HCEC 1CT (cell line): ENCODE measurements at places on chromosomes 2 and 18.
A peak's percentile ranks its signal among the peaks of the same experiment; 100 is the strongest.

DNA sequence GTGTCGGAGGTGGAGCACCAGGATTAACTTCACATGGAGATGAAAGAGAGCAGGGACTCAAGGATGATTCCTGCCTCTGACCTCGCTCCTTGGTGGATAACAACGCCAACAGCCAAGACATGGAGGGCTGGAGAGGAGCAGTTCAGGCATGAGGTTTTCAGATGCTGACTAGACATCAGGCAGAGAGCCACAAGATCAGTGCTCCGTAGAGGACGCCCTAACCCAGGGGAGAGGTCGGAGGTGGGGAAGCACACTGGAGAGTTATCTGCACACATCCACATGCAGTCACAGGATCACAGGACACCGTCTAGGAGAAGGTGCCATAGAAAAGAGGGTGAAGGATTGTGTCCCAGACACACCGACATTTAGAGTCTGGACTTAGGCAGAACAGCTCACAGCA, 344.3 kb downstream of the EIPR1 start:
- DNase-seq = no peak

GRCh38 chr18:23357996-23358594, 95.0 kb upstream of the RIOK3 start:
- DNase-seq = no peak

DNA sequence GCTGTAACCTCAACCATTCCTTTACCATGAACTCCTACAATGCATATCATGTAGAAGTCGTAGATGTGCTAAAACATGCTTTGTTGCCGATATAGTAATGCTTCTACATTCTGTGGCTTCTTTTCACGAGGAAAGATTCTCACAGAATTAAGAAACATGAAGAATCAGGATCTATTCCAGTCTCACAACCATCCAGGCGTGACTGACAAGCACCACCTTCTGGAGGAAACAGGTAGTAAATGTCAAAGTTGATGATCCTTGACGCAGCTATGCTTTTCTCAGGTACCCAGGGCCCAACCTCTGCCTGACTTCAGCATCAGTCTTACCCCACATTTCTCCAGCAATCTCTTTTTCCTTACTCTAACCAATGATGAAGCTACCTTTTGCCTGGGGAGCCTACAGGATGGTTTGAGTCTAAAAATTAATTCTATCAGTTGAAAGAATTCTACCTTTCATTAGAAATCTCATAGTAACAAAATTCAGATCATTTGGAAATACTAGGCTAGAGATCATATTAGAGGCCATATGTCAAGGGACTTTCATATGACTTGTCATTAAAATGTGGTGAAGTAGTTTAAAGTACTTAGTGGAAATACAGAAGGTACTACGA, 123.3 kb upstream of the RND3 start:
- DNase-seq = peak; percentile 77

DNA sequence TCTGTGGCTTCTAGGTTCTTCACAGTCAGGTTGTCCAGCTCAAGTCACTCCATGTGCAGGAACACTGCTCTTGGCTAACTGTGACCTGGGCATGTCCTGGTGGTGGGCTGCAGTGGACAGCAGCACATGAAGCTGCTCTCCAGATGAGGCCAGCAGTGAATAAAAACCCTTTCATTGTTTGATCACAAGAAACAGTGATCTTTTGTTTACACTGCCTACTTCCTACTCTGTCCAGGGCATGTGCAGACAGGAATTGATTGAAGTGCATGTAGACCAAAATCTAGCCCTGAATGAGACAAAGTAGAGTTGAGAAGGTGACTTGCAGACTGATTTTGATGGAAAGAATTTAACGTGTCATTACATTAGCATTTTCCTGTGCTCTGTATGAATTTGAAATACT, 34.9 kb downstream of the BCL2L11 start:
- no peak for DNase-seq

GRCh38 chr18:40133253-40133652, 1821.8 kb upstream of the PIK3C3 start:
- no peak for DNase-seq

DNA sequence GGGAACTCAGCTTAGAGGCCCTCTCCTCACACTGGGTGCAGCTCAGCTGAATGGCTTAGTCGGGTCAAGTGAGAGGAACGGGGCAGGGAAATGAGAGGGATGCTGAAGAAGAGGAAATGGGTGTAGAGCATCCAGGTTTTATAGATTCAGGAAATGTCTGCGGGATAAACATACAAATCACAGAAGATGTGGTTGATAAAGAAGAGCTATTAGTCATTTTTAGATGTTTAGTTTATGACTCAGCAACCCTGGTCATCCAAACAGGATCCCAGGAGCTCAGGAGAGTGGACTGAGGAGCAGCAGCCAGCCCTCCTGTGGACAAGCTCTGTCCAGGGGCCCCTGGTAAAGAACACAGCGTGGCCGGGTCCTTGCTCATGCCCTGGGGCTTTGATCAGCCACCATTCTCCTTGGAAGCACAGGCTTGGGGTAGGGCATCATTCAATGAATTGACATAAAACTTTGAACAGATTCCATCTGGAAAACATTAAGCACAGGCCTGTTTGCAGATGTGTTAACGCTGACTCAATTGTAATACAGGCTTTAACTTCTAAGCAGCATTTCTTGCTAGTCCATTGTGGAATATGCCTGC, 83.0 kb downstream of the NPAS2 start:
- DNase-seq = peak; percentile 99

DNA sequence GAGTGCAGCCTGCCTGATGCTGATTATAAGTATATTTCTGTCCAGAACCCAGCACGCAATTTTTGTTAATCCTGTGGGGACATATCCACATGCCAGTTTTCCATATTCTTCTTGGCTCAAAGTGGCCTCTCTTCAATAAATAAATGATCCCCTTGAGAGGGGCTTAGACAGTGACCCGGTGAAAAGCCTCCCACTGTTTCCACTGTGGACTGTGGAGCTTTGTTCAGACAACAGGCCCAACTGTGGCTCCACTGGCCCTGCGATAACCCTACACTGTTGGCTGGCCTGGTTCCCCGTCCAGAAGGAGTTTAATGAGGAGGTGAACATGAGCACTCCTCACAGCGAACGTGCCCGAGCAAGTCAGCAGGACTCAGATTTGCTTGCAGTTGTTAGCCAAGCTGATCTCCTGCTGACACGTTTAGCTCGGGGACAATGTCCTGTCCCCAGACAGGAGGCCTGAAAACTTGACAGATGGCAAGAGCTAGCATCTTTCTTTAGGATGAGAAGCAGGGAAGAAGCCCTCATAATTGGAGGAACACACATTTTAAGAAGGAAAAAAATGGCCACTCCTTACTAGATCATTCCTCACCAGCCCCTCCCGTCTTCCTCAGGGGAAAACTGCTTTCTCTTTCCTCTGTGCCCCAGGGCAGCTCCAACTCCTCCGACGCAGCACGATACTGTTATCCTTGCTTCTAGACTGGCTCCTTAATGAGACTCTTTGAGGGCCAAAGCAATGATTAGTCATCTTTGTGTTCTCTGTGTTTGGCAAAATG, 20.0 kb upstream of the MTCL1 start:
- DNase-seq = no peak

- peak; percentile 95 for DNase-seq
These were observed 71.2 kb downstream of the FIGN start for GRCh38 chr2:163664610-163665009.

DNA sequence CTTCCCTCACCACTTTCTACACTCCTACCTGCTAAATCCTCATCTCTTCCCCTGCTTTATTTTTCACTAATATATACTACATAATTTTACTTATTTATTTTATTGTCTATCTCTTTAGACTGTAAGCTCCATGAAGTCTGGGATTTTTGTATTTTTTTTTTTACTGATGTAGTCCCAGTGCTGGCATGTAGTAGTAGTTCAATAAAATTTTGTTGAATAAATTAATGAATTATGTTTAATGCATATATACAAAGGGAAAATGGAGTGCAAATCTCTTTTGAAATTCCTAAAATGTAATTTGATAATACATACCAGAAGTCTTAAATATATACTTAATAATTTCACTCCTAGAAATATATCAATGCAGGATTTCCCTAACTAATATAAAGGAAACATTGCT, 7.1 kb upstream of the NABP1 start:
- no peak for DNase-seq

DNA sequence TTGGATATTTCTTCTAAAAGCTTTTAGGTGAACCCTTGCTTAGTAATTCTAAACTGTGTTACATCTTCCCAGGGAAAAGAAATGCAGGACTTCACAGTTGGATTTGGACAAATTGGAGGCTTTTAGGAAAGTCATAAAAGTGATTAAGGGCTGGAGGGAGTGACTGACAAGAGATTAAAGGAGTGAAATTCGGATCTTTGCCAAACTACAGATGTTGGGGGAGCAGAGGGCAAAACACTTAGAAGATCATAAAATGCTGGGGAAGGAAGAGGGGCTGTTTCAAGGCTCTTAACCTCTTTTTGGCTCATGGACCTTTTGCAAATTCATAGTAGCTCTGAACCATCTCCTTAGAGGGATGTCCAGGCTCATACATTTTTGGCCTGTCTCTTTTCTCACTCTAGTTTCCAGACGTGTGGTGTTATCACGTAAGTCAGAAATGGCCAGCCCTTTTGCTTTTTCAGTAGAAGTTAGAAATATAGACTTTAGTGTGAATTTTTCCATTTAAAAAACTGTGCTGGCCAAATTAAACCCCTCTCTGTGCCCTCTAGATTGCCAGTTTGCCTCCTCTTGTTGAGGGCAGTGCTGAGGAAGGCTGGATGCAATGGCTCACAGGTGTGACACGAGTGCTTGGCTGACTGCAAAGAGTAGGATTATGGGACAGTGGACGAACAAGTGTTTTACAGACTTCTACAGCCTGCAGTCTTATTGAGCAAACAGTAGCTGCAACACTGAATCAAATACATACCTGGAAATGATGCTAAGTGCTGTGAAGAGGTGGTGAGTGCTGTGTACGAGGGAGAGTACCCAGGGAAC, 109.9 kb downstream of the LYPD6B start:
- DNase-seq = no peak

- DNase-seq = no peak
These were observed 35.4 kb upstream of the DNAH7 start for GRCh38 chr2:196104066-196104465.

DNA sequence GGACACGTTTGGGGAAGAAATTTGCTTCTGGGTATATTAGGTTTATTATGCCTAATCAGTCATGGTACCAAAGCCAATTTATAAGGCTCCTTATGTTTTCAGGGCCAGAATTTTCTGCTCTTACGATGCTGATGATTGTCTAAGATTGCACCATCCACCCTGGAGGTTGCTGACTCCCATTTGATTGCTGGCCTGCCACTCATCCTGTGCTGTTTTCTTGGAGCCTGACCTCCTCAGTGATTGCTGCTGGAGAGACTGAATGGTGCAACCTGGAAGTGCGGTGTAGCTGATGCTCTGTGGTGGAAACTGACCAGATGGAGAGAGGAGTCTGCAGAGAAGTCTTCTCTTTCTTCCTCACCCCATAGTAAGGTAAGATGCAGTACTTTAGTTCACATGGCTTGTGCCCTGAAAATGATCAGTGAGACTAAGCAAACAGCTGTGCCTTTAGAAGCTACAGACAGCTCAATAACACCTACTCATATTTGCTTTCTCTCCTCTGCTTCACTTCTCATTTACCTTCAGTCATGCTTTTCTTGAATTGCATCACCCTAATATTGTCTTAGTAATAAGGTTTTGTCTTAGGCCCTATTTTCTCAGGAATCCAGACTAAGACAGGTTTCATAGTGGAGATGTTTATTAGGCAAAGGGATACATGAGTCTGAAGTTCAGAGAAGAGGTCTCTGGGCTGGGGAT, 17.4 kb downstream of the ZNF24 start:
- DNase-seq = no peak

DNA sequence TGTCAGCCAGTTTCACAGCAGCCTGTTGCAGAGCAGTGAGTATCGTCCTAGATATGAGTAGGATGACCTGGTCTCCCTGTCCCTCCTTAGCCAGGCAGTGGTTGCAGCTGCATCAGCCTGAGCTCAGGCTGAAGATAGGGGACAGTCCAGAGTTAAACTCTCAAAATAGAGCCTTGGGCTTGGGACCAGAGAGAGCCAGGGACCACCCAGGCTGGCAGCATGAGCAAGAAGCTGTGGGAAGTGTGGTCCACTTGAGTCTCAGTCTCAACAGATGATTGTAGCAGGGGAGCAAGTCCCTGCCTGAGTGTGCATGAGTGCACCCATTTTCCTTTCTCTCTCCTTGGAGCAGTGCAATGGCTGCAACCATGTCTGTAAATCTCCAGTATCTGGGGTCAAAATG, 38.0 kb upstream of the TACR1 start:
- no peak for DNase-seq

DNA sequence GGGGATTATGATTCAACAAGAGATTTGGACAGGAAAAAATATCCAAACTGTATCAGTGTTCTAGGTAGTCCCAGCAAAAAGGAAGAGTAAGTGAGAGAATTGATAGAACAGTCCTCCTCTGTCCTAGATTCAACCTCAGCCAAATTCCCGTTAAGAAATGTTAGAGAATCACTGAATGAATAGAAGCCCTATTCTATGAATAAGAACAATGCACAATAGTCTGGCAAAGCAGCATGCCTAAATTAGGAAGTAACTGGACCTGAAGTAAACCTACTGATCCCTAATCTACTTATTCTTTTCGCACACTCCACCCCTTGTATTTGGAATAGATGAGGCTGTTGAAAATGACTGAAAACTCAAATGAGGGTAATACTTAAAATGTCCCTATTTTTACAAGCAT, 1665.5 kb downstream of the LRP1B start:
- no peak for DNase-seq
